HepG2 (cell line): ENCODE measurements at places on chromosomes 16 and 17. TPM values are rescaled to one million over a fixed set of nuclear protein-coding genes. Genes with fewer than 3 reads are reported as not detected.

DNA sequence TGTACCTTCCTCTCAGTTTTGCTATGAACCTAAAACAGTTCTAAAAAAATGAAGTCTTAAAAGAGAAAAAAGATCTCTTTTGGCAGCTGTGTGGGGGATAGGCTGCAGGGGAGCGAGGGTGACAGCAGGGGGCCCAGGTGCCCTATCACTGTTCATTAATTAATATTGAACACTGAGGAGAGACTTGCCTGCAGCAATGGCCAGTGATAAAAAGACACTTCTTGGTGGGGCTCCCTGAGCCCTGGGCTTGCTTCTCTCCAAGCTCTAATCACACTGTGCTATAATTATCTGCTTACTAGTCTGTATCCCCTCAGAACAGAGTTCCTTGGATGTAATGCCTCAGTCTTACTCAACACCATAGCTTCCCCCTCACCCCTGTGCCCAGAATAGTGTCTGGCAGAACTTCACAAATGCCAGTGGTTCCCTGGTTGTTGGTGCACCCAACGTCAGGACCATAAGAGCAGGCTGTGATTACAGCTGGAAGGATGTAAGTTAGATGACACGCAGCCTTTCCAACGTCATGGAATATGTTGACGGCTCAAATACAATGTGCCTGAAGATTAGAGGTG is 52.0 kb upstream of the IRX6 start:
- no peak overlapping the region for H3K4me3 ChIP-seq
- no peaks in the 10 kb centered on the region for H3K4me1 ChIP-seq
- no peaks in the 10 kb centered on the region for H3K27me3 ChIP-seq
- no peak for DNase-seq

- peaks cover 55% of the 10 kb centered on the region for H3K4me1 ChIP-seq
- H3K36me3 ChIP-seq: peaks cover 51% of the 10 kb centered on the region
- H3K27me3 ChIP-seq: no peaks in the 10 kb centered on the region
- no peak overlapping the region for H3K4me3 ChIP-seq
- H3K27ac ChIP-seq: peak overlapping the region; percentile 68
These were observed 4.6 kb downstream of the PDF start for GRCh38 chr16:69325784-69326171.

DNA sequence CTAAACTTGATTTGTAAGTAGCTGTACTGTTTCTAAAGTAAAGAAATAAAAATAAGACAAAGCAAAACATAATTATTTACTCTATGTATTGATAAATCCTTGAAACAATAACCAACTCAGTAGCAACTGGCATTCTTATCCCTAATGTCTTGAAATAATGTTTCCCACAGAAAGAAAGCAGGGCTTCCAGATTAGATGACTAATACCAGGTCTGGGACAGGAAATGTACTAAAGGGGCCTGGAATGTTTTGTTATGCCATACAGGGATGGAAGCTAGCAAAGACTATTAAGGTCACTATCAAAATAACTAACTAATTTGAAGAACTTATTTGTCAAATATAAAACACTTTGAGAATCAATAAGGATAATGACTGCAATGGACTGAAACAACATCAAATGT is 82.1 kb downstream of the CFDP1 start:
- peaks cover 6% of the 10 kb centered on the region; the same call in 2 of the 3 replicates for H3K36me3 ChIP-seq
- DNase-seq: no peak
- H3K4me1 ChIP-seq: no peaks in the 10 kb centered on the region
- H3K4me3 ChIP-seq: no peak overlapping the region
- no peak overlapping the region for H3K27ac ChIP-seq

The CLEC18A gene
- 0.22 TPM in 1 of 2 replicates, not detected in the other for total RNA-seq

DNA sequence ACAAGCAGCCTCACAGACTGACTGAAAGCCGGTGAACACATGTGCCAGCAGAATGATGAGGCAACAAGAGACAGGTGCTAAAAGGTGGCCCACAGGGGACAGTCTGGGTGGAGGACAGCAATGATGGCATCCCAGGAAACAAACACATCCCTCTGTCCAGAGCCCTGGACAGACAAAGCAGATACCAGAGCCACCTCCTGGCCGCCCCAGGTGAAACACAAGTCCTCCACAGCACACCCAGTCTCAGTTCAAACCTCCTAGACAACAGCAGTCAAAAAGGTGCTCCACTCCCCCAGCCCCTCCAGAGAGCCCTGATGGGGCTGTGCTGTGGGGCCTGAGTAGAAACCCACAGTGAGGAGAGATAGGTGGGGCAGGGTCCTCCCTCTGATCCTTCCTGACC is 20.3 kb upstream of the CDH5 start:
- H3K4me1 ChIP-seq: no peaks in the 10 kb centered on the region
- H3K36me3 ChIP-seq: no peaks in the 10 kb centered on the region
- DNase-seq: no peak
- H3K27me3 ChIP-seq: no peaks in the 10 kb centered on the region
- H3K27ac ChIP-seq: no peak overlapping the region

GRCh38 chr16:88614818-88615580 is 23.4 kb upstream of the IL17C start:
- no peaks in the 10 kb centered on the region for H3K27me3 ChIP-seq
- no peak overlapping the region for H3K27ac ChIP-seq
- peaks cover 24% of the 10 kb centered on the region for H3K36me3 ChIP-seq
- no peak for DNase-seq
- H3K4me3 ChIP-seq: no peak overlapping the region

DNA sequence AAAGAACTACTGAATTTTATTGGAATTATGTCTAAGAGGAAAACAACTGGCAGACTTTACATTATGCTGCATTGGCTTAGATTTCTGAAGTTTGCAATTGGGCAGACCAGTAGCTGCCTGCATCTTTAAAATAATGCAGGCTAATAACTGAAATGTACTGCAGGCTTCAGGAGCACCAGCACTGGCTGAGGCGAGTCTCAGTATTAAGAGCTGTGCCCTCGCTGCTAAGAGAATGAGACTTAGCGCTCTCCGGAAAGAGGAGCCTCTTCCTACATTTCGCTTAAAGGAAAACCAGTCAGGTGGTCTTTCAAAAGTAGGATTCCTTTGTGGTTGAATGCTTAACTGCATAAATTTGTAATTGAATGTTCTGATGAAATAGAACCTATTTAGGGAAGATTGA is 885 bp downstream of the CNTNAP4 start:
- H3K4me1 ChIP-seq: no peaks in the 10 kb centered on the region
- H3K27me3 ChIP-seq: no peaks in the 10 kb centered on the region
- DNase-seq: no peak
- H3K4me3 ChIP-seq: no peak overlapping the region
- no peak overlapping the region for H3K27ac ChIP-seq
- H3K36me3 ChIP-seq: no peaks in the 10 kb centered on the region

GRCh38 chr16:4604401-4604800 is 10.3 kb downstream of the UBALD1 start:
- DNase-seq: no peak
- peaks cover 35% of the 10 kb centered on the region; the same call in 2 of the 3 replicates for H3K27me3 ChIP-seq
- H3K27ac ChIP-seq: no peak overlapping the region
- peaks cover 5% of the 10 kb centered on the region; the same call in 1 of the 2 replicates for H3K36me3 ChIP-seq

DNA sequence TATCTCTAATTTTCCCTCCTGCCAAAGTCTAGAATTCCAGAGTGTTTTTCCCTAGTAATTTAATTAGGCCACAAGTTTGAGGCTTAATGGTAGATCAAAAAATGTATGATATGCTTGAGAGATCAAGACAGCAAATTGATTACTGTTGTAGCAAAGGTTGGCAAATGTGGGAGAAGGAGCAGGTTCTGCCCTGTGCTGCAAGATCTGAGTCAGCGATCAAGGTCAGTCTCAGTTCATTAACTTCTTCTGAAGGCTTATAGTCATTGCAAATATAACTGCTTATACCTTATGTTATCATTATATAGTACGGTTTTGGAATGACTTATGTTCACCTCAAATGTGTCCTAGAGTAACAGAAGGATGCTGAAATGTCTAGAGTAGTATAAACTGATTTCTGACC is 231.1 kb upstream of the TBX2 start:
- no peak overlapping the region for H3K4me3 ChIP-seq
- no peaks in the 10 kb centered on the region for H3K4me1 ChIP-seq
- no peaks in the 10 kb centered on the region for H3K27me3 ChIP-seq
- no peak overlapping the region for H3K27ac ChIP-seq
- no peaks in the 10 kb centered on the region for H3K36me3 ChIP-seq
- no peak for DNase-seq

- peaks cover 5% of the 10 kb centered on the region for H3K36me3 ChIP-seq
- DNase-seq: peak; percentile 100
- H3K27me3 ChIP-seq: no peaks in the 10 kb centered on the region
- peak overlapping the region; percentile 15 for H3K4me3 ChIP-seq
These were observed 10.5 kb downstream of the ST3GAL2 start for GRCh38 chr16:70428178-70428998.

- DNase-seq: no peak
- no peak overlapping the region for H3K27ac ChIP-seq
- no peaks in the 10 kb centered on the region for H3K27me3 ChIP-seq
- no peak overlapping the region for H3K4me3 ChIP-seq
- H3K36me3 ChIP-seq: no peaks in the 10 kb centered on the region
These were observed 439.0 kb downstream of the HS3ST3B1 start for GRCh38 chr17:14739656-14740431.

- H3K27ac ChIP-seq: no peak overlapping the region
- no peaks in the 10 kb centered on the region for H3K4me1 ChIP-seq
- peaks cover 11% of the 10 kb centered on the region; the same call in 2 of the 3 replicates for H3K27me3 ChIP-seq
- no peak overlapping the region for H3K4me3 ChIP-seq
- DNase-seq: no peak
- H3K36me3 ChIP-seq: no peaks in the 10 kb centered on the region
These were observed 106.2 kb downstream of the SNX11 start for GRCh38 chr17:48213797-48214196.

DNA sequence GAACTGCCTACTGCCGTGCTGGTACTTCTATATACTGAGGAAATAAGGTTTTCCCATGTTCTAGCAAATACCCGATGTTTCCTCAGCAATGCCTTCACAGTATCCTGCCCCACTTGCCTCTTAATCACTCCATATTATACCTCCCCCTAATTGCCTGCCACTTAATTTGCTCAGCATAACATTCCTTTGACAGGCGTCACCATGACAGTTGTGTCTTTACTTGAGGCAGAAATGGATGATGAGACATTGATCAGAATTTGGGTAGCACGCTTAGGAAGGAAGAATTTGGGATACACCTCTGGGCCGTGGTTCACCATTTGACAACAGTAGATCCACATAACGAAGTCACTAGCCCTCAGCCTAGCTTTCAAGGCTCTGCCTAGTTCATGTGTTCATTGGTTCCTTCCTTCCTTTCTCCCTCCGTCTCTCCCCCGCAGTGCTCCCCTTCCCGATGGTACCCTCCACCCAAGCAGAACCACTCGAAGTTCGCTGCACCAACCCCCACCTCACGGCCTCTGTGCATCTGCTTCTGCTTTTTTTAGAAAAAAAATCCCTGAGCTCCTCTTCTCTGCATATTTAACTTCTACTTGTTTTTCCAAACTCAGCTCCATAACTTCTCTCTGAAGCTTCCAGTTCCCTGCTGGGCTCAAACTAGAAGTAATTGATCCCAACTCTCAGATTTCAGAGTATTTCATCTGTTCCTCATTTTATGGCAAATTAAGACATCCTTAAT is 19.4 kb downstream of the IQCK start:
- H3K27me3 ChIP-seq: no peaks in the 10 kb centered on the region
- no peak overlapping the region for H3K27ac ChIP-seq
- H3K4me1 ChIP-seq: peaks cover 17% of the 10 kb centered on the region
- no peak overlapping the region for H3K4me3 ChIP-seq
- no peak for DNase-seq
- no peaks in the 10 kb centered on the region for H3K36me3 ChIP-seq

The NOXO1 gene
- total RNA-seq: 0.21 and 1.4 TPM in 2 replicates

- DNase-seq: no peak
- H3K4me1 ChIP-seq: peaks cover 16% of the 10 kb centered on the region
These were observed 3.0 kb downstream of the CES5A start for GRCh38 chr16:55872130-55872529.

DNA sequence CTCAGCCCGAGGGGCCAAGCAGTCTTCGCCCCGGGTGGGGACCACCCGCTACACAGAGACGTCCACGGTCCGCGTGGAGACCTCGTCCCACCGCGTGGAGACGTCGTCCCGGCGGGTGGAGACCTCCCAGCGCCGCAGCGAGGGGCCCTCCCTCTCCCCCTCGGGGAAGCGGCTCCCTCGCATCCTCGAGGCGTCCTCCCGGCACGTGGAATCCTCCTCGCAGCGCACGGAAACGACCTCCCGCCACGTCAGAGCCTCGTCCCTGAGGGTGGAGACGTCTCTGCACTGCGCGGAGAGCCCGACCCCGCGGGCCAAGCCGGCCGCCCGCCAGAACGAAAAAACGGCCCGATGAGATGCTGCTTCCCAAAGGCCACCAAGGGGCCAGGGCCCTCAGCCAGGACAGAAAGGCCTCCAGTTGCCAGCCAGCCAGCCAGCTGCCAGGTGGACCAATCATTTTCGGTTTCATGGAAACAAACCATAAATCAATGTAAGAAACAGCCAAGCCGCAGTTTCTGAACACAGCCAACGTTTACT is 424 bp downstream of the C17orf100 start:
- peak overlapping the region; percentile 64 for H3K4me3 ChIP-seq
- no peaks in the 10 kb centered on the region for H3K27me3 ChIP-seq
- peaks cover 2% of the 10 kb centered on the region for H3K36me3 ChIP-seq
- H3K4me1 ChIP-seq: peaks cover 49% of the 10 kb centered on the region
- no peak for DNase-seq

- no peaks in the 10 kb centered on the region for H3K36me3 ChIP-seq
- peaks cover 38% of the 10 kb centered on the region for H3K4me1 ChIP-seq
- no peak for DNase-seq
- no peaks in the 10 kb centered on the region for H3K27me3 ChIP-seq
- H3K27ac ChIP-seq: no peak overlapping the region
- H3K4me3 ChIP-seq: no peak overlapping the region
These were observed 38.4 kb downstream of the TOM1L2 start for GRCh38 chr17:17933775-17934174.

The PRAC2 gene
- total RNA-seq: not detected in 2 replicates

DNA sequence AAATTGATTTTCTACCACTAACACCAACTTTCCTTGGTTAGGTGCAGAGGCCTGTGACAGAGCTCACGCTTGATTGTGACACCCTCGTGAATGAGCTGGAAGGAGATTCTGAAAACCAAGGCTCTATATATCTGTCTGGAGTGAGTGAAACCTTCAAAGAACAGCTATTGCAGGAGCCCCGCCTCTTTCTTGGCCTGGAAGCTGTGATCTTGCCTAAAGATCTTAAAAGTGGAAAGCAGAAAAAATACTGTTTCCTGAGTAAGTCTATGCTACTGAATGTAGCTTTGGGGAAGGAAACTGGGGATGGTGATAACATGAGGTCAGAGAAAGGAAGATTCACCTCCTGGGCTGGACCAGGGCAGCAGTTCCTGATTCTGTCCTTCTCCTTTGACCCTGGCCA is 38.3 kb downstream of the REXO5 start:
- peaks cover 43% of the 10 kb centered on the region for H3K36me3 ChIP-seq
- no peaks in the 10 kb centered on the region for H3K4me1 ChIP-seq
- DNase-seq: no peak
- H3K4me3 ChIP-seq: no peak overlapping the region
- no peaks in the 10 kb centered on the region for H3K27me3 ChIP-seq

GRCh38 chr17:7416323-7416722 is 3.8 kb upstream of the SPEM1 start:
- H3K36me3 ChIP-seq: no peaks in the 10 kb centered on the region
- 0 out of 2 replicates have a peak, but pooled peaks cover 13% of the 10 kb centered on the region for H3K4me1 ChIP-seq
- H3K27ac ChIP-seq: no peak overlapping the region
- H3K27me3 ChIP-seq: 0 out of 2 replicates have a peak, but pooled peaks cover 1% of the 10 kb centered on the region

GRCh38 chr17:54903375-54903774 is 2.7 kb downstream of the TOM1L1 start:
- no peak overlapping the region for H3K4me3 ChIP-seq
- peaks cover 12% of the 10 kb centered on the region for H3K4me1 ChIP-seq
- peaks cover 11% of the 10 kb centered on the region for H3K36me3 ChIP-seq
- no peaks in the 10 kb centered on the region; the same call in 2 of the 3 replicates for H3K27me3 ChIP-seq
